ENCODE measurements at places on chromosomes 7 and 10. TPM values are rescaled to one million over a fixed set of nuclear protein-coding genes. Genes with fewer than 3 reads are reported as not detected.
A peak's percentile ranks its signal among the peaks of the same experiment; 100 is the strongest.

DNA sequence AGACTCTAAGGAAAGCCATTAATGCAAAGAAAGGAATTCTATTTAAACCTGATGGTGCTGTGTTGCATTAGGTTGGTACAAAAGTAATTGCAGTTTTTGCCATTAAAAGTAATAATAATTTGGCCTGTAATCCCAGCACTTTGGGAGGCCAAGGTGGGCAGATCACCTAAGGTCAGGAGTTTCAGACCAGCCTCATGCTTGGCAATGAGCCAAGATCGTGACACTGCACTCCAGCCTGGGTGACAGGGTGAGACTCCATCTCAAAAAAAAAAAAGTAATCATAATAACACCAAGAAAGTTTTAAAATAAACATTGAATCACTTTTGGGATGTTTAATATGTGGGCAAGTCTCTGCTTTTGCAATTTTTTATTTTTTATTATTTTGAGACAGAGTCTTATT lies 107.3 kb upstream of the FRMD4A start:
- DNase-seq = no peak

DMBT1 gene
- total RNA-seq = 0.33 TPM

DNA sequence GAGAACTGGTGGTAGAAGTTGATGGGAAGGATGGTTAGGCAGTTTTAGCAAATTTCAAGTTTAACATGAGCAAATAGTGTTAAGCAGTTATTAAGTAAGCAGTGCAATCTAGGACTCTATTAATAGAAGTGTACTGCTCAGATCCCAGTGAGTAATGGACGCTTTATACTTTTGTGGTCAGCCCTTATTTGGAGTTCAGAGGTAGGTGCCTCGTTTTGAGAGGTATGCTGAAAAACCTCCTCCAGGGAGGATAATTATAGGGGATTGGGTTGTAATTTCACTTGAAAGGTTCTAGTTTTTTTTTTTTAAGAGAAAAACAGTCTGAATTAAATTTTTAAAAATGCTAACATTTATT lies 33.5 kb upstream of the CCDC7 start:
- DNase-seq = no peak

- peak; percentile 19 for DNase-seq
These were observed 39.4 kb upstream of the AGK start for GRCh38 chr7:141511676-141512396.

- peak; percentile 24 for DNase-seq
These were observed 33.0 kb downstream of the FAM25A start for GRCh38 chr10:87053111-87053510.

- peak; percentile 60 for DNase-seq
These were observed 303.7 kb downstream of the CCDC3 start for GRCh38 chr10:12697764-12698163.

CRHR2 gene
- 0.33 TPM for total RNA-seq
